Activated naive CD8-positive, alpha-beta T cell treated with anti-CD3 and anti-CD28 coated beads for 36 hours (primary cell): ENCODE measurements at places on chromosomes 2 and 18.

- no peak for DNase-seq
Observed at GRCh38 chr2:54947136-54947535, 103.1 kb downstream of the RTN4 start.

DNA sequence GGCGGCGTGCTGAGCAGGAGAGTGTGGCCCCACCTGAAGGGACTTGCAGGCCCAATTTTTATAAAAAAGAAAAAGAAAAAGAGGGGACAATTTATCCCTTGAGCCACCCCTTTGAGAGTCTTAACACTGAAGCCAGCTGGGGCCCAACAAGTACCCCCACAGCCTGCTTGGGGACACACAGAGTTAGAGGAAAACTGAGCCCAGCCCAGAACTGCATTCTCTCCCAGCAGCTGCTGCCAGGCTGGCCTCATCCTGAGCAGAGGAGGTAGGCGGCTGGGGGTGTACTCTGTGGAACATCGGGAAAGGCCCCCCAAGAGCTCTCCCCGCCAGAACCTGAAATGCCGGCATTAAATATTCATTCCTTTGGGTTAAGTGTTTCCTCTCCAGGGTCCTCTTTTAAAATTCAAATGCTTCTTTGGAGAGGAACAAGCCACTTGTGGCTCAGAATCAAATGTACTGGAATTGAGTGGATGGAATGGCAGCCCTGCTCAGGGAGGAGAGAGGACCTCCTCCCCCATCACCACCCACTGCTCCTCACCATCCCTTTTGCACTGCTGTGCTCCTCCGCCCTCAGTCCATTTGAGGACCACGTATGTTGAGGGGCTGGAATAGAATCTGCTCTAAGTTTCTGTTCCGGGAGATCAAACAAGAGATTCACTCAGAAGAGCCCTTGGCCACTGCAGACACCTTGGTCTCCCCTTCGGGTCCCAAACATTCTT is 45.6 kb downstream of the C1QL2 start:
- no peak for DNase-seq

DNA sequence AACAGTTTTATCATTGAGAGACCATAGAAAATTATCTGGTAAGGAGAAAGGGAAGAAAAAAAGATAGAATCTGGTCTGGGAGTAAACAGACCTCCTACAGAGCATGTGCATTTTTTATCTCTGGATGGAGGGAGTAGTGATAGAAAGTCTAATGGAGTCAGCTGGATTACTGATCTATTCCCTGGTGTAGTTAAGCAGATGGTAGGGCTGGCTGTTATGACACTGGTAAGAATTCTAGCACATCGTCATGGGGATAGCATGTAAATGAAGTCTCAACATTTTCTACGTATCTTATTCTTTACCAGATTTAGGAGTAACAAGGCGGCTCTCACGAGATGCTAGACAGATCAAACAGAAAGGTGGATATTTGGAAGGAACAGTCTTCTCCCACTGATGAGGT is 407.4 kb downstream of the NRXN1 start:
- DNase-seq: no peak

GRCh38 chr2:55176094-55176415 is 56.0 kb downstream of the CLHC1 start:
- DNase-seq: no peak

GRCh38 chr2:133252780-133253355 is 315.4 kb downstream of the NCKAP5 start:
- DNase-seq: no peak

- DNase-seq: no peak
Observed at GRCh38 chr2:176488431-176488830, 219.2 kb downstream of the MTX2 start.

DNA sequence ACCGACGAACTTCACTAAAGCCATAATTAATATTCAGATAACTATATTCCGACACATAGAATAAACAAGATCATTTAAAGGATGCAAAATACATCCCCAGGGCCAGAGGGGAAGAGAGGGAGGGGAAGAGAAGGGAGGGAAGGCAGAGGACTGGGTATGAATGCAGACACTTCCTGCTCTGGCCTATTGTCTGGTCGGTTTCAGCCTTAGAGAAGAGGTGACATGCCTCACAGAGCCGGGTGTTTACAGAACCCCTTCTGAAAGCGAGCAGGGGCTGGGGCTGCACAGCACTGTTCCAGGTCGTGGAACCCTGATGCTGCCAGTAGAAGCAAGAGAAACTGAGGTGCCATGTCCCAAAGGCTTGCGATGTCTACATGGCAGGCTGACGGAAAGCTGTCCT is 31.0 kb downstream of the CELF4 start:
- no peak for DNase-seq

DNA sequence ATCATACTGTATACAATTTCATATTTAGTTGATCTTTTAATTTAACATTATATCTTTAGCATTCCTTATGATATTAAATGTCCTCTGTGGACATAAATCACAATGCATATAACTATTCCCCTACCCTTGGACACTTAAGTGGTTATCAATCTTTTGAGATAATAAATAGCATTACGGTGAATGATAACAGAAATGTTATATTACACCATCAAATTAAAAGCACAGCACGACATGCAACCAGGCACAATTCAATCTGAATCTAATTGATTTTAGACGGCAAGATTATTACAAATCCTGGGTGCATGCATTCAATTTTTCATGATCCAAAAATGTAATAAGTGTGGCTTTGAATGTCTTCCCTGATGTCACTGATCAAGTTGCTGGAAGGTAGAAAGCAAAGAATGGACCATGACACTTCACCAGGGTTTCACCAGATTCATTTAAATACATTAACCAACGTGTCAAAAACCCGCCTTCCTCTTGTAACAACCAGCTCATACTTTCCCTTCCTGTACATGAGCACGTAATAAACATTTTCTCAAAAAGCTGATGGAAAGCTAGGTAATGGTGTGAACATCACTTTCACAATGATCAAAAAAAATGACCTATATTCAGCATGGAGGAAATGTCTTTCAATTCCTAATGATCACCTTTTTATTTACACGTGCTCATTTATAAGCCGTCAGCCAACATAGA is 513.7 kb upstream of the ID2 start:
- DNase-seq: no peak

DNA sequence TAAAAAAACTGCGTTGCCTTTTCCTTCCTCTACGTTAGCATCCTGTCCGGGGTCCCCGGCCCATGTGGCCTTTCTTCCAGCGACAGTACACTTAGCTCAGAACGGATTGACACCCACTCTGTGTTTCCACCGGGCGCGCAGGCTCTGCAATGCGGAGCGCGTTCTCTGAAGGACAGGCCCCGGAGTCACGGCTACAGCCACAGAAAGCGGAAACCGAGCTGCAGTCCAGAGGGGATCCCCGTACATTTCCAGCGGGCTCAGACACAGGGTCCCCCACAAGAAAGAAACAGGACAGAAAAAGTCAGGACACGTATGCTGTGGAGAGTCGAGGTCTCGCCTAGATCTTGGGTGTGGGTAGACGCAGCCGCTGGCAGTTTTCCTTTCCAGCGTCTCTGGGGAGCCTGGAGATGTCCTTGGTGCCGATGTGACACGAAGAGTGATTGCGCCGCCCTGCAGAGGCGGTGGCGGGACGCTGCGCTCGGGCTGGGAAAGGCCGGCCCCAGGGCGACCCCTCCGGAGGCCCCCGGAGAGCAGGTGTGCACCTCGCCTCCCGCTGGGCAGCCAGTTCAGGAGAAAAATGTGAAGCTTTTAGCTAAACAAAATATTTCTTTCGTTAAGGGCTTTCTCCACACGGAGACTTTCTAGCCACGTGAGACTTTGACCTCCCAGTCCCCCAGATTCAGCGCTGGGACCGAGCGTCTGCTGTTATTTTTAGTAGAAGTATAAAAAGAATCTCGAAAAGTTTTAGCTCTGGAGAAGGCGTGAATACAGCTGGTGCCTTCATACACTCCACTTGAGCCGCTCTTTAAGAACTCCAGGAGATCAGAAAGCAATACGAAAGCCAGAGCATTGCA is 1.3 kb upstream of the ACKR3 start:
- peak; percentile 62 for DNase-seq

- no peak for DNase-seq
Observed at GRCh38 chr2:179726461-179727180, 134.8 kb downstream of the ZNF385B start.

DNA sequence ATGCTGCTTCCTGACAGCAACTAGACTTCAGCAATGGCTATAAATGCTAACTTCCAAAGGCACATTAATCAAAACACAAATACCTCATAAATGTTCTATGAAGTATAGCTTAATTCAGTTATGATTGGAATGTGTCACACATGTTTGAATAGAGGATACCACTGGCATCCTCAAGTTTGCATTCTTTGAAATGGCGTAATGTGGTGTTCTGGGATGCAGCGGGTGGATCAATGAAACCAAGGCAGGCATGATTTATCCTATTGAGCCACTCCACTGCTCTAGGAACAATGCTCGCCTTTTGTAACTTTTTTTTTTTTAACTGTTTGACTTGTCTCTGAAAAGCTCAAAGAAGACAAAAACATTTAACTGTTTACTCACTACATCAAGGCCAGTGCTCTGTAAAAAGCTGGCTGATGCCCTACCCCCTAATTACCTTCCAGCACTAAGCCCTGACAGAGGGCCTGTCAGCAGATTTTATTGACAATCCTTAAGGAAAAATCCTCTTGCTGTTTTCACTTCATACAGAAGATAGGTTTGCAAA is 278.8 kb upstream of the SESTD1 start:
- no peak for DNase-seq

- no peak for DNase-seq
Observed at GRCh38 chr2:169077674-169078240, 8.4 kb downstream of the DHRS9 start.
